Endothelial cell of umbilical vein (primary cell): ENCODE measurements at places on chromosomes 13 and 19.

DNA sequence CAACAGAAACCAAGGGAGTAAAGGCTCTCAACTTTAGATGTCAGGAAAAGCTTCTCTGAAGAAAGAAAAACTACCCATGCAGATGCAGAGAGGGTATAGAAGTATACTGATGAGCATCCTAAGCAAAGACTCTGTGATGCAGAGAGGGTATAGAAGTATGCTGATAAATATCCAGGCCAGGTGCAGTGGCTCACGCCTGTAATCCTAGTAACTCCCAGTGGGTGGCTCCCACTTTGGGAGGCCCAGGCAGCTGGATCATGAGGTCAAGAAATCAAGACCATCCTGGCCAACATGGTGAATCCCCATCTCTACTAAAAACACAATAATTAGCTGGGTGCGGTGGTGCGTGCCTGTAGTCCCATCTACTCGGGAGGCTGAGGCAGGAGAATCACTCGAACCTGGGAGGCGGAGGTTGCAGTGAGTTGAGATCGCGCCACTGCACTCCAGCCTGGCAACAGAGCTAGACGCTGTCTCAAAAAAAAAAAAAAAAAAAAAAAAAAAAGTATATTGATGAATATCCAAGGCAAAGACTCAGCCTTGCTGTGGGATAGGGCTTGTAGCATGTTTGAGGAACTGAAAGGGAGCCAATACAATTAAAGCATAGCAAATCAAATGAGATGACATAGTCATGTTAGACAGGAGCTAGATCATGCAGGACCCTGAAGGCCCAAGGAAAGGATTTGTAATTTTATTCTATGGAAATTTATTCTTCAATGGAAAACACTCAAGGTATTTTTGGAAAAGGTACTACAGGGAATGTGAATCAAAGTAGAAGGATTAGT lies 14.9 kb downstream of the UBL3 start:
- no peak for DNase-seq

DNA sequence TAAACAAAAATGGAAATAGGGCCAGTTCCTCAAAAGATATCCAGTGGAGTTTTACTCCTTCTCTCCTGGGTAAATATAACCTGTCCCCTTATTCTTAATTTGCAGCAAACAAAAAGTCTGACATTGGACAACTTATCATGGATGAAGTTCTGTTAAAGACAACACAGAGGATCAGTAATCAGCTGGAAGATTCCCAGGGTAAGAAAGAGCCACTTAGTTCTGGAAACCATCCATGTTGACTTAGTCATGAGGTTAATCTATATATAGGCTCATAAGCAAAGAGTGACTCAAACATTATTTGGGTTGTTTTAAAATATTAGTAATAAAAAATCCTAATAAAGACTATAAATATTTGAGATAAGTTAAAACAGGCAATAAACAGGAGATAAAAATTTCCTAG lies 40.5 kb upstream of the EBPL start:
- peak; percentile 26 for DNase-seq

DNA sequence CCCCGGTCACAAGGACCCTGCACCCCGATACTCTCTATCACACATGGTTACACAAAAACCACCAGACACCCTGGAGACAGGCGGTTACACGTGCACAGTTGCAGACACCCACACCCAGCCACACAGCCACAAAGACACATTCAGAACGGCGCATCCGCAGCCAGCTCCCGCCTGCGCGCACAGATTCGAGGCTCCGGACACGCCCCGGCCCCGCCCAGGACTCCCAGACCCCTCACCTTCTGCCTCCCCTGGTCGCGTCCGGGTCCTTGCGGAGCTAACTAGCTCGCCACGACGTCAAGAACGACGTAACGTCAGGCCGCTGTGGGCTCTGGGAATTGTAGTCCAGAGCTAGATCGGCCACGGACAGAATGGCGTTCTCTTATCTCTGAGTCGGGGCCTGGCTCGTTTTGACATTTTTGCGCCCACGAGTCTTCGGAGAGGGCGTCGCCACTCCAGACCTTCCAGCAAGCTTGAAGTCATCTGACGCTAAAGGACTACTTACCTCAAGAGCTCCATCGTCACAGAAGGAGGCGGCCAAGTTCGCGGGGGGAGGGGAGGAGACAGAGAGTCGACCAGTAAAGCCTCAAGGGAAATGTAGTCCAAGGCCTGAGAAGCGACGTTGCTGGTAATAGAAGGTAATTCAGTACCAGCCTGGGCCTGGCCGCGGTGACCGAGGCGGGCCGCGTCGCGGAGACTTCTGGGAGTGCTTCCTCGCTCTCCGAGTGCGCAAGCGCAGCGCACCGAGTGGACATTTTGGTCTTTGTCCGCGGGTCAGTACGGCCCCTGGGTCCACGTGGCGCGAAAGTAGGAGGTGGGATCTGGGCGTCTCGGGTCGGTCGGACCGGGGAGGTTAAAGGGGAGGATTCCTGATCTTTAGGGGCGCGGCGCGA lies at the start of the genes ZNF146 and ZNF565:
Gene ZNF146, plus strand, starts transcription at position 721 of the 890 bp plus-strand sequence. CDS start 21,335 bp downstream, outside the sequence.
Gene ZNF565, minus strand, starts transcription at position 280 of the 890 bp plus-strand sequence. CDS start 12,680 bp downstream, outside the sequence.
- peak; percentile 98 for DNase-seq

GRCh38 chr19:55146078-55146704 lies 2.8 kb downstream of the TNNT1 start:
- no peak for DNase-seq

GRCh38 chr13:29935309-29935981 lies 85.0 kb upstream of the UBL3 start:
- DNase-seq: no peak

- DNase-seq: peak; percentile 75
These were observed 73.2 kb upstream of the MEDAG start for GRCh38 chr13:30832845-30833332.

- DNase-seq: no peak
These were observed 97.9 kb downstream of the DLEU7 start for GRCh38 chr13:50745542-50746115.

- no peak for DNase-seq
These were observed 21.6 kb downstream of the ATP4B start for GRCh38 chr13:113636266-113636963.

- no peak for DNase-seq
These were observed 249.2 kb downstream of the ZNF536 start for GRCh38 chr19:30621326-30621920.

DNA sequence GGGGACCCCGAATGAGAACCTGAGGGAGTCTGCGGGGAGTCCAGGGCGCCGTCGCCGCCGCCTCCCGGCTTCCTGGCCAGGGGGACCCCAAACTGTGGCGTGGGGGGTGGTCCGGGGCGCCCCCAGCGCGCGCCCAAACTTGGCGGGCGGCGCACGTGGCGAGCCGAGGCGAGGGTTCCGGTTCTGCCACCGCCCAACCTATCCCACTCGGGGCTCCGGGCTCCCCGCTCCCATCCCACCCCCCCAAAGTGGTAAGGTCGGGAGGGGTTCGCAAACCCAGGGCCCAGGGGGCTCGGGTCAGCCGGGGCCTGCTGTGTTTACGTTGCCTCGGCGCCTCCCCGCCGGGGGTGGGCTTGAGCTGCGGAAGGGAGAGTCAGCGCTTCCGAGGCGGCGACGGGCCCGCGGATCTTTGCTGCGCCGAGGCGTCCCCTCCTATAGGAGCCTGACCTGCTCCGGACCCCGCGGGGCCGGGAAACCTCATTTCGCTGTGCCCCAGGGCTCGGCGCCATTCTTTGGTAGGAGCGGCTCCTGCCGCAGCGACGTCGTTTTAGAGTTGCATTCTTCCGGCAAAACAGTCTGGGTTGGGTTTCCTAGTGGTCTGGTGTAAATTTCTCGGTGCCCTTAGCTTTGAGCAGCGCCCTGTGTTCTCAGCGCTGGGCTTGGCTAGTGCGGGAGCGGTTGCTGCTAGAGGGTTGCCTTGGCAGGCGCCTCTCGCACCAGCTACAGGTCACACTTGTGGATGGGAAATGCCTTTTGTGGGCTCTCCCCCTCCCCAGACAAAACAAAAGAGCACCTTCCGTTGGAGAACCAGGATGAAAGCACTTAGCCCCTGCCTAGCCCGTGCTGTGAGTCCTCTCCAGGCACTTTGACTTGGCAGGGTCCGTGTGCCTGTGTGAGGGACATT lies 1.2 kb downstream of the DAZAP1 start:
- peak; percentile 73 for DNase-seq

DNA sequence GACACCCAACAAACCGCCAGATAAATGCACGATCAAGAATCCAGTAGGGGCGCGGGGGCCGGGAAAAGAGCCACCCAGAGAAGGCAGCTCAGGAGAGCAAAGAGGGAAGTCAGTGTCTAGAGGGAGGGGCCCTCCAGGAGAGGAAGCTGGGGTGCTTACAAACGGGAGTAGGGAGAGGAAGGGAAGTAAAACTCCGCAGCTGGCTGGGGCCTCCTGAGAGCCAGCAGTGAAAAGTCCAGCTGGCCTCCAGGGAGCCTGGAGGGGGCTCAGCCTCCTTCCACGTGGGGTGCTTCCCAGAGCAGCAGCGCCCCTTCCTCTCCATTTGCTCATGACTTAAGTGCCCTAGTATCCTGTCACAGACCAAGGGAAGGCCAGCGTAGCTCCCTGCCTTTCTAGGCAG lies 51.8 kb downstream of the TMED1 start:
- no peak for DNase-seq

GRCh38 chr13:112938680-112939079 lies 30.3 kb upstream of the MCF2L start:
- no peak for DNase-seq

- DNase-seq: no peak
These were observed 10.4 kb downstream of the TSPAN16 start for GRCh38 chr19:11306337-11306736.

DNA sequence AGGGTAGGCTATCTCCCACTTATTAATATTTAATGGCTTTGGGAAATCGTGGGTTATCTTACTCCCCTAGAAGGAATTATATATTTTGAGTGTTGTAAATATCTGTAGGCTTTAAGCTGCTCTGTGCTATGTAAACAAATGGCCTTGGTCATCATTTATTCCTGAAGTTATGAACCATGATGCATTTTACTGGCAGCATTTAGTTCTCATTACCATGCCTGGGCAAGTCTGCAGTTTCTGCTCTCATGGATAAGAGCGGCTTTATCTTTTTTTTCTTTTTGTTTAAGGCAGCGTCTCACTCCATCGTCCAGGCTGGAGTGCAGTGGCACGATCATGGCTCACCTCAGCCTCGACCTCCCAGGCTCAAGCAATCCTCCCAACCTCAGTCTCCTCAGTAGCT lies 156.1 kb downstream of the IRS2 start:
- DNase-seq: no peak

DNA sequence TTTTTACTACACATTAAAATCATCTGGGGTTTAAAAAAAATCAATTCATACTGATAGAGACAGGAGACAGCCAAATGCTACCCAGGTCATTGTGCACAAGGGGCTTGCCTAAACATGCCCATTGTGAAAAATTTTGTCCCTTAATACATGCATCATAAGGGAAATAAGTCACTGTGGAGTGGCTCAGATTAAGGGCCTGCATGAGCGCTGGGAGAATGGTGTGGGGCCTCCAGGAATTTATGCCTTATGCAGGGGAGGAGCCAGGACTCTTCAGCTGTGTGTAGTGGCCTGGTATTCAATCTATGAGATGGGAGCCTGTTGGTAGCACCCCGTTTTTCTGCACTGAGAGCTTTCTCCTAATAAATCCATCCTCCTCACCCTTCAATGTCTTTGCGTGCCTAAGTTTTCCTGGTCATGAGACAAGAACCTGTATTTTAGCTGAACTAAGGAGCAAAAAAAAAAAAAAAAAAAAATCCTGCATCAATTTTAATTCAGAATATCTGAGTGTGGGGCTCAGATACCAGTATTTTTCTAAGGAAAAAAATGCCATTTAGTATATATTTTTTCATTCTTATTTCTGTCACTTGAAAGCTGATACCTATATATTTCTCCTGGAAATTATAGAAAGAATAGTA lies 997.6 kb upstream of the ATXN8OS start:
- no peak for DNase-seq

- DNase-seq: no peak
These were observed 12.1 kb downstream of the CSNK1G2 start for GRCh38 chr19:1953037-1953436.

- DNase-seq: no peak
These were observed 20.3 kb upstream of the CEACAM1 start for GRCh38 chr19:42548552-42548951.

GRCh38 chr13:27968316-27969081 lies 616 bp downstream of the CDX2 start:
- no peak for DNase-seq

GRCh38 chr13:29279356-29280254 lies 315.9 kb downstream of the SLC7A1 start:
- DNase-seq: no peak

DNA sequence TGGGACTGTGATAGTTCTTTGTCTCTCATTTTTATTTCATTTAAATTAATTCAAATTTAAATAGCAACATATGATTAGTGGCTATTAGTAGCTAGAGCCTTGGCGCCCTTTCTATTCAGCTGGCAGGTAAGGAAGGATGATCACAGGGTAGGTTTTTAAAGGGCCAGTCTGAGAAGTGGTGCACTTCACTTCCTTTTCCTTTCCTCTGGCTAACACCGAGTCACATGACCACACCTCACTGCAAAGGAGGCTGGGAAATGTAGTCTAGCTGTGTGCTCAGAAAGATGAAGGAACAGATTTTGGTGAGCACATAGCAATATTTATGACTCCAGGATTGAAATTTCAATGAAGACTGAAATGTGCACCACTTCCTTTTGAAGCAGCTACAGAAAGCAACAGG lies 128.7 kb downstream of the TSHZ3 start:
- DNase-seq: no peak

DNA sequence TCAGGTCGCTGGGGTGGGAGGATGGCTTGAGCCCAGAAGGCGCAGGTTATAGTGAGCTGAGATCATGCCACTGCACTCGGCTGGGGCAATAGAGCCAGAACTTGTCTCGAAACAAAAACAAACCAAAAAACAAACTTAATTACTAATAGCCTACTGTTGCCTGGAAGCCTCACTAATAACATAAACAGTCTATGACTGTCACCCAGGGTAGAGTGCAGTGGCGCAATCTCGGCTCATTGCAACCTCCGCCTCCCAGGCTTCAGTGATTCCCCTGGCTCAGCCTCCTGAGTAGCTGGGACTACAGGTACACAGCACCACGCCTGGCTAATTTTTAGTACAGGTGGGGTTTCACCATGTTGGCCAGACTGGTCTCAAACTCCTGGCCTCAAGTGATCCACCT lies 18.0 kb downstream of the CATSPERD start:
- no peak for DNase-seq

- DNase-seq: peak; percentile 78
These were observed 395.1 kb downstream of the FOXO1 start for GRCh38 chr13:40271271-40271885.

DNA sequence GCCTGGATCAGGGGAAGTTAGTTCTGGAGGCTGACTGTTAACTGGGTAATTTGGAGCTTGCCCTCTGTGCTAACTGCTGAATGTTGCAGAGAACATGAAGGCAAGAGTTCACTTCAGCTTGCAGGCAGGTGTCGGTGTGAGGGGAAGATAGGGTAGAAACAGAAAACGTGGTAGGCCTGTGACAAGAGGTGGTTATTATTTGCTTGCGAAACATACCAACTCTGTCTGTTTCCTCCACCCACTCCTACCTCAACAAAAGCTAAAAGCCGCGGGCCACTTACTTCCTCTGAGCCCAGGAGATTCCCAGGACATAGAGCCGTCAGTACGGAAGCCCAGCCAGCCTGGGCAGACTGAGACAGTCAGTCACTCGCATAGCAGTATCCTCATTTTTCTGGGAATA lies 119.2 kb upstream of the ABCC4 start:
- DNase-seq: no peak

GRCh38 chr13:105290596-105290995 lies 1244.9 kb downstream of the EFNB2 start:
- DNase-seq: no peak
